ENCODE measurements at places on chromosomes 2 and 18.

GRCh38 chr2:68946117-68946516 lies 6.6 kb downstream of the GKN2 start:
- no peak for DNase-seq

DNA sequence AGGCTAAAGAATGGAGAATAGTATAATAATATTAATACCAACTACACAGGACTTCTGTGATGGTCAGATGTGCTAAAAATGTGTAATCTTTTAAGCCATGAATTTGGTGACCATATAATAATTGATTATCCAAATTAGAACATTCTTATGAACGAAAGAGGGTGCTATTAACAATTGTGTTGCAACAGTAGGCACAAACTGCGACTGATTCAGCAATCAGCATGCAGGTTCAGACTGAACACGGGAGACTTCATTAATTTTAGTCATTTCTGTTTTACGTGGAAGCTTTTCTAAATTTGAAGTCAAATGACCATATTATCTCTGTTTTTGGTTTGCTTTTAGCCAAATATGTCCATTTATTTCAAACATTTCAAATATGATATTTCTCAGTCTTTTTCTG lies 54.6 kb upstream of the CHST9 start:
- DNase-seq, result no peak

- no peak for DNase-seq
Measured at GRCh38 chr2:241366678-241367077, 10.6 kb downstream of the FARP2 start.

DNA sequence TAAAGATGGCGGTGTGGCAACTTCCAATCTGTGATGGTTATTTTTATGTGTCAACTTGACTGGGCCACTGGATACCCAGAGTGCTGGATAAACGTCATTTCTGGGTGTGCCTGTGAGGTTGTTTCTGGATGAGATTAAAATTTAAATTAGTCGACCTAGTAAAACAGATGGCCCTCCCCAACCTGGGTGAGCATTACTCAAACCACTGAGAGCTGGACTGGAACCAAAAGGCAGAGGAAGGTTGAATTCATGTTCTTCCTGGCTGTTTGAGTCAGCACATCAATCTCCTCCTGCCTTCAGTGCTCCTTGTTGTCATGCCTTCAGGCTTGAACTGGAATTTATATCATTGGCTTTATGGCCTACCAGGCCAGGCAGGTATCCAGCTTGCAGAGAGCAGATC lies 190.8 kb upstream of the RGPD4 start:
- no peak for DNase-seq

DNA sequence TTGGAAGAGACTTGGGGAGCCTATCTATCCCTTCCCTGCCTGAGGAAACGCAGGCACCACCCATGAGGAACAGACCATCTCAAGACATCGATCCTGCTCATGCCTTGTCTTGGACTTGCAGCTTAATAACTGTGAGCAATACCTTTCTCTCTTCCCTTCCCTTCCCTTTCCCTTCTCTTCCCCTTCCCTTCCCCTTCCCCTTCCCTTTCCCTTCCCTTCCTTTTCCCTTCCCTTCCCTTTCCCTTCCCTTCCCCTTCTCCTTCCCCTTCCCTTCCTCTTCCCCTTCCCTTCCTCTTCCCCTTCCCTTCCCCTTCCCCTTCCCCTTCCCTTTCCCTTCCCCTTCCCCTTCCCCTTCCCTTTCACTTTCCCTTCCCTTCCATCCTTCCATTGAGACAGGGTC lies 650.7 kb upstream of the SOX11 start:
- DNase-seq, result no peak

DNA sequence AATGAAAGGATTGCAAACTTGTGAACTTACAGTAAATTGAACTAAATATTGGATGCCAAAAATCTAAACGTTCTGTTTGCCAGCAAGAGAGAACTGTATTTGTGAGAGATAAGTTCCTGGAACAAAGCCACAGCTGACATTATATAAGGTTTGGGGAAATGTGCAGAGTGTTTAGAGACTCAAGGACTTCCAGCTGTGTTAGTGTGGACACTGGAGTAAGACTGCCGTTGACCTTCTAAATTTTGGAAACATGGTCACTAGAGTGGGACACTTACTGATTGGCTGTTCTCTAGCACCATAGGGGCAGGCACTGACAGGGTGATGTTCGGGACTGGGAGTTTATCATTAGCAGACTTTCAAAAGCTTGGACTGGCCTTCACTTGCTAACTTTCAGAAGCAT lies 40.5 kb downstream of the SCN9A start:
- DNase-seq, result no peak

GRCh38 chr2:220664272-220665107 lies 907.6 kb downstream of the EPHA4 start:
- no peak for DNase-seq

- no peak for DNase-seq
Measured at GRCh38 chr2:156903335-156903734, 354.2 kb upstream of the GALNT5 start.

GRCh38 chr2:154698721-154699574 lies 453 bp downstream of the KCNJ3 start:
- DNase-seq, result no peak

DNA sequence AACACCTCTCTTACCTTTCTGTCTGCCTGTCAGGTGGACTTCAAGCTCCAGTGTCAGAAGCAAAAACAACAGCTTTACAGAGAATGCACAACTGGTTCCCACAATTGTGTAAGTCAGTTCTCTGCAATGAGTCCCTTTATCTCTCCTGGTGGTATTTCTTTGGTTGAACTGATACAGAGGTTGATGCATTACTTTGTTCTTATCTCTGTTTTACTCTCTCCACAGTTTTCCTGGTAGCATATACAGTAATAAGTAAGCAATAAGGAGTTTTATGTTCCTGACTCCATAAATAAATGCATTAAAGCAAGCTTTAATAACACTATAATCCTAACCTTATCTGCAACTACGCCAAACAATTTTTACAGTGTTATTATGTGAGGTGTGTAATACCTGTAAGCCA lies 310.3 kb upstream of the GYPC start:
- no peak for DNase-seq

DNA sequence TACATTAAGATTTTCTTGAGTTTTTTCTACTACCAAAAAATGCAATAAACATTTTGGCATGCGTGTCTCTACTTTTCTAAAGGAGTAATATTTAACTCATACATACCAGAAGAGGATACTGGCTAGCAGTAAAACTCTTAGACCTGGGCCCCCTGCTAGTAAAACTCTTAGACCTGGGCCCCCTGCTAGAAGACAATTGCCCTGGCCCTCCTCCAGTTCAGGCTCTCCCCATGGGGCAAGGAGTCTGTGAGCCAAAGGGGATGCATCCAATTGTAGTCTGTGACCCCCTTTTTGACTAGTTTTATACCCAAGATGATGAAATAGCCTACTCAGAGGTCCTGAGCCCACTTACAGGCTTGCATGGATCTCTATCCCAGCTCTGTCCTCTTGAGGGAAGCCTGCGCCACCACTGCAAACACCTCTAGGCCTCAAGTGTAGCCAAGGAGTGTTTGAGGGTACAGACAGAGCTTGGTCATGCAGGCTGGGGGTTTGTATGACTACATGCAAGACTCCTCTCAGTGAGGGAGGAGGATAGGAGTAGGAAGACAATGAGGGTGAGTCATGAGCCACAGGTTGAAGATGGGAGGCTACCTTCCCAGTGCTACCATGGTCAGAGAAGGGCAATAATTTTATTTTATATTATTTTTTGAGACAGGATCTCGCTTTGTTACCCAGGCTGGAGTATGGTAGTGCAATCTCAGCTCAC lies 45.2 kb upstream of the PGAP1 start:
- no peak for DNase-seq

DNA sequence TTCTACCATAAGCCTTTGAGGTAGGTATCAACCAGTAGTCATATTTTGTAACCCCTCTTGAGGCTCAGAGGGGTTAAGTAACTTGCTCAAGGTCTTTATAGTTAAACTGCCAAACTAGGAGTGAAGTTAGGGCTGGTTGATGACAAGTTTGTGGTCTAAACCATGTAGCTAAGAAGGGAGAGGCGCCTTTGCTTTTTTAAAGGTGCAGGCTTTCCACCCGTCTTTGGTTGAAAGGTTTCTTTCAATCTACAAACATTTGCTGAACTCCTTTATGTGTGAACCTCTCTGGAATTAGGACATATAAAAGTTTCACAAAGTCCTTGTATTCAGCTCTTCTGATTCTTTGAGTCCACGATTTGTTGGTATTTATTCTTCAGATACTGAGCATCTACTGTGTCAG lies 2.4 kb upstream of the MTA3 start:
- no peak for DNase-seq
